ENCODE measurements at places on chromosomes 1 and 21. TPM values are rescaled to one million over a fixed set of nuclear protein-coding genes. Genes with fewer than 3 reads are reported as not detected.

GBP6 gene
- 4.2 TPM for total RNA-seq

PPCS gene
- total RNA-seq, result 46.7 TPM

SAMD13 gene
- total RNA-seq, result not detected

NMNAT2 gene
- total RNA-seq, result 0.05 TPM

COL16A1 gene
- total RNA-seq, result 0.44 TPM

INAVA gene
- total RNA-seq, result not detected

MCOLN3 gene
- total RNA-seq, result 12.3 TPM

SLC45A3 gene
- 0.27 TPM for total RNA-seq

STYXL2 gene
- not detected for total RNA-seq

BSND gene
- not detected for total RNA-seq

LCE3E gene
- not detected for total RNA-seq

SPATC1L gene
- total RNA-seq, result 7.7 TPM

DENND1B gene
- total RNA-seq, result 27.9 TPM

CASQ1 gene
- not detected for total RNA-seq

RASSF5 gene
- 252 TPM for total RNA-seq

ADGRL2 gene
- not detected for total RNA-seq

GPR61 gene
- total RNA-seq, result not detected

Data from T-helper 1 cell treated with Interleukin-12 subunit alpha and Interleukin-12 subunit beta and Interleukin-4 antibody, amounts not matched to agents 30 ng/mL and 1 ng/mL, for 36 hours (primary cell).